ENCODE measurements at places on chromosomes 11 and 22.
A peak's percentile ranks its signal among the peaks of the same experiment; 100 is the strongest.

GRCh38 chr11:134666273-134667174, 254.5 kb upstream of the B3GAT1 start:
- DNase-seq: no peak

DNA sequence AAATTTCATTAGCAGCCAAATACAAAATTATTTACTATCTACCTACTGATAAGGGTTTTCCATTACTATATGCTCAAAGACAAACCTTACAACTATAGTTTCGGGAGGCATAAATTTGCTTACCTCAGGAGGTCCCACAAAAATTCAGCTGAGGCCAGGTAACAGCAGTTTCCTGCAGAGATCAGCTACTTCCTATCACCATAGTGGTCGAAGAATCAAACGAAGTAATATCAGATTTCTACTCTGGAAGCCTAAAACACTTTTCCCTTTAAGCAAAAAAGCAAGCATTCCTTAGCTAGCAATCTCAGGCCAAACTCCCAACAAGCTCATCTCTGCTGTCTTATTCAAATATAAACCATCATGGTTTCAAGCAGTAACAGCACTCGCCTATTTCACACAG, 3.1 kb downstream of the NAP1L4 start:
- DNase-seq: no peak

GRCh38 chr11:36617543-36618362, 19.7 kb upstream of the RAG2 start:
- no peak for DNase-seq

- DNase-seq: no peak
Measured at GRCh38 chr11:131640320-131640719, 269.9 kb downstream of the NTM start.

GRCh38 chr22:23457380-23457985, 122.6 kb downstream of the IGLL1 start:
- no peak for DNase-seq

DNA sequence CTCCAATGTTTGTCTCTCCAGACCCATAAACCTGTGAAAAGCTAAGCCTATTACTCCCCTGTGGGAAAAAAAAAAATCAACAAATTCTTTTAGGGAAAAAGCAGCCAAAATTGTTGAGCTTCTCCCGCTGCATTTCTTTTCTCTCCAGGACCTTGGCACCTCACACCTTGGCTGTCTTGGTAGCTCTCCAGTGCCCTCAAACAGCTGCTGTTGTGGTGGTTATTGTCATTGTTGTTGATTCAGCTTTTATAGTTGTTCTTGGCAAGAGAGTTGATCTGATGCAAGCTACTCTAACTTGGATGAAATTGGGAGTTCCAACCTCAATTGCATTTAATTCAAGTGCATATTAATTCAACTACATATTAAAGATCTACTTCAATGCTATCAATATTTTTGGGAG, 516.9 kb upstream of the LARGE1 start:
- no peak for DNase-seq

- no peak for DNase-seq
Measured at GRCh38 chr11:4084406-4085125, 10.0 kb upstream of the RRM1 start.

- peak; percentile 54 for DNase-seq
Measured at GRCh38 chr11:72833811-72834493, 19.7 kb downstream of the ATG16L2 start.

DNA sequence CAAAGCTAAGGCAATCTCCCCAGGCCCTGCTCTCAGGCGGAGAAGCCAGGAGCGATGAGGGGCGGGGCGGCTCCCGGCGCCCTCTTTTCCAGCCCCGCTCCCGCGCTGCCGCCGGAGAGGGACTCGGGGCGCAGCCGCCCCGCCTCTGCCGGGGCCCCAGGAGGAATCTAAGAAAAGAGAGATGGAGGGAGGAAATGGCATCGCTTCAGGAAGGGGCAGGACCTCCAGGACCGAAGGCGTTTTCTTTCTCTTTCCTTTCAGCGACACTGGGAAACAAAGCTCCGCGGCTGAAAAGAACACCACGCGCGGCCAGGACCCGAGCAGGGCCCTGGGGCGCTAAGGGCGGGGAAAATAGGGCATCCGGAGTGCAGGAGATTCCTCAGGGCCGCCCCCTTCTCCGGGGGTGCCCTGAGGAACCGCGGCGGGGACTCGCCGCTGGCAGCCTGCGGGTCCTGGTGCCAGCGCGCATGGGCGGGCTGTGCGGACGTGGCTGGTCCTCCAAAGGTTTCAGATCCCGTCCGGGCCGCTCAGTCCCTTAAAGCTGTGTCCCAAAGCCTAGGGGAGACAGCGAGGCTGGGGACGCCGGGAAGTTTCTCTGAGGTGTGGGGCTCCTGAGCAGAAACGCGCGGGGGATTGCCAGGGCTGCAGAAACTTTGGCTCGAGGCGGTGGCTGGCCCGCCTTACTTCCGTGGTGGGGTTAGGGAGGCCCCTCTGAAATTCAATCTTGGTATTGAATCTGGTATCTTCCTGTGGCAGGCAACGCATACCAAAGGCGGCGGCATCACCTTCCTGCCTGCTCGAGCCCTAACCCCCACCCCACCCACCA, 2.8 kb upstream of the BSX start:
- no peak for DNase-seq

DNA sequence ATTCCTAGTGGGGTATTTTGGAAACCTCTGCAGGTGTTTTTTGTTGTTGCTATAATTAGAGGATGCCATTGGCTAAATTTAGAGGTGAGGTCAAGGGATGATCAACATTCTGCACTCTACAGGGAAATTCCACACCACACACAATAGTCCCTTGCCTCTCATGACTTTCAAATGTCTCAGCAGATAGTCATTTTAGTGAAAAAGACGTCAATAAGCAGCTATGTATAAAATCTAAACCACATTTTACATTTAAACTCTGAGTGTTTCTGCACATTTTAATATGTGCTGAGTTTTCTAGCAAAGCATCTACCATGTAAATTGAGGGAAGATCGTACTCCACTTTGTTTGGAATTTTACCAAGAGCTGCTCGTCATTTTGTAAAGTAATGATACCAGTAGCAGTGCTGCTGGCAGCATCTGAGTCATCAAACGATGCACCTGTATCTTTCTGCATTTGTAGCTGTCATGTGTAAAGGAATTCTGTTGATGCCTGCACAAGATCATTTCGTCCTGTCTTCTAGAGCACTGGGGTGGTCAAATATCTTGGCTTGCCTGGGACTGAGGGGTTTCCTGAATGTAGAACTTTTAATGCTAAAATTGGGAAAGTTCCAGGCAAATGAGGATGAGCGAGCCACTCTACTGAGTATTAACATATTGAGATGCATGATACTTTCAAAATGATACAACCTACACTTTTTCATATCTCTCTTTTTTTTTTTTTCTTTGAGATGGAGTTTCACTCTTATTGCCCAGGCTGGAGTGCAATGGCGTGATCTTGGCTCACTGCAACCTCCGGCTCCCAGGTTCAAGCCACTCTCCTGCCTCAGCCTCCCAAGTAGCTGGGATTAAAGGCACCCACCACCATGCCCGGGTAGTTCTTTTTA, 414.5 kb upstream of the SYN3 start:
- DNase-seq: no peak

DNA sequence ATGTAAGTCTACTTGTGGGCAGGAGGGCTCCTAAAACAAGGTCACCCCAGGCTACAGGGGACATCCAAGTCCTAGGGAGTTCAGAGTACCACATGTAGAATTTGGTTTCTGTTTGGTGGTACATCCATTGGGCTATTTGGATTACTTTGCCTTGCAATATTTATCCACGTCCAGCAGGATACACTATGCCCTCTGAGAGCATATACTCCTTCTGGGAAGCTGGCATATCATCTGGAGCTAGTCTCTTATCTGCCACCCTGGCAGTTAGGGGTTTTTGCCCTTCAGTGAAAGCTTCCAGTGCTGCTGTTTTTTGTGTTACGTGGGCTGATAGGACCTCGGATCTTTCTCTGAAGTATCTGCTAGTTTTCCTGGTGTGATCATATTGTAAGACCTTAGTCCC, 7.3 kb downstream of the LMO2 start:
- no peak for DNase-seq

GRCh38 chr11:19920982-19921381, 208.3 kb downstream of the NAV2 start:
- DNase-seq: no peak

GRCh38 chr11:35892166-35892565, 51.7 kb upstream of the LDLRAD3 start:
- DNase-seq: no peak

- DNase-seq: no peak
Measured at GRCh38 chr11:9438611-9439010, 22.2 kb upstream of the ZNF143 start.

GRCh38 chr11:6556139-6556949, 47.1 kb downstream of the RRP8 start:
- DNase-seq: no peak

GRCh38 chr11:10793470-10794255, 15.1 kb downstream of the EIF4G2 start:
- no peak for DNase-seq

GRCh38 chr11:65170058-65170534, at the start of gene SPDYC:
TSS of gene SPDYC (plus strand) at chr11:65170233. CDS start at chr11:65171358, 1,125 bp downstream.
- no peak for DNase-seq

- DNase-seq: no peak
Measured at GRCh38 chr22:49499433-49500075, 328.1 kb downstream of the BRD1 start.

DNA sequence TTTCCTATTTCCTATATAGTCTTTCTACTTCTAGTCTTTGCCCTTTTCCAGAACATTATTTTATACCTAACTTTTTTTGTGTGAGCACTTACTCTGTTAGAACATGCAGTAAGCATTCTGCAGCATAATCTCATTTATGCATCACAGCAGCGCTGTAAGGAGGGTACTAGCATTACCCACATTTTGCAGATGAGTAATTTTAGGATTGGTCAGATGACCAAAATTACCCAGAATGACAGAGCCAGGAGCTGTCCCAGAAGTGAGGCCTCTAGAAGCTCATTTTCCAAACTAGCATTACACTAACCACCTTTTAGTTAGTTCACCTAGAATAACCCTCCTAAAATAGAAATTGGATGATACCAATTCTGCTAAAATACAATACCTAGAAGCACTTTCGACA, 47.1 kb upstream of the ARHGAP32 start:
- no peak for DNase-seq

GRCh38 chr11:58968251-58968711, 29.0 kb downstream of the GLYATL1 start:
- DNase-seq: no peak

DNA sequence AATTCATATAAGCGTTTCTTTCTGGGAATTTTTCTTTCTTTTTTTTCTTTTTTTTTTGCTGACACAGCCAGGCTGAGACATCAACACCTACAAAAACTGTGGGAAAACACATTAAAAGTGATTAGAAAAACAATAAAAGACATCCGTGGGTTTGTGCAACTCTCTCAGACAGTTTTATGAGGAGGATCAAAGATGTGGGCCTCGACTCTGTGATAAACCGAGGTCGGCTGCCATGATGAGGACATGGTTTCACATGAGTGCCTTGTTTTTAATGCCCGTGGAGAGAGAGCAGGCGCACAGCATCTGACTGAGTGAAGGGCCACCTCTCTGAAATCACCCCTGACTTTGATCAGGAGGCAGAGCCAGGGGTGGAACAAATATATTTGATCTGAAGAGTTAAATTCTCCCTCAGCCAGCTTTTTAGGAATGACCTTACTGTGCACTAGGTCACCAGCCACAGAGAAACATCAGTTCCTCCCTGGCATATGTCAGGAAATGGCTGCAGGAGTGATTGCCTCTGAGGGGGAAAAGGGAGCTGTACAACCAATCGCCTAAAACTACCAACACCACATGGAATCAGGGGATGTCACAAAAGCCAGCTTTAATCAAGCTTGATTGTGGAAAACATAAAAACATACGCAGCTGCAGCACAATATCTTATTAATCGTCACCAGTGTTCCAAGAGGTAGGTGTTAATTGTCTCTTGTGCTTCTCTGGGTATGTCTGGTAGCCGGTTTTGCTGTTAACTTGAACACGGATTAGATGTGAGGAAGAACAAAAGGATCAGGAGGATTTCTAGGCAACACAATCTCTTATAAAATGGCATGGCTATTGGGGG, 164.7 kb downstream of the MAML2 start:
- no peak for DNase-seq

DNA sequence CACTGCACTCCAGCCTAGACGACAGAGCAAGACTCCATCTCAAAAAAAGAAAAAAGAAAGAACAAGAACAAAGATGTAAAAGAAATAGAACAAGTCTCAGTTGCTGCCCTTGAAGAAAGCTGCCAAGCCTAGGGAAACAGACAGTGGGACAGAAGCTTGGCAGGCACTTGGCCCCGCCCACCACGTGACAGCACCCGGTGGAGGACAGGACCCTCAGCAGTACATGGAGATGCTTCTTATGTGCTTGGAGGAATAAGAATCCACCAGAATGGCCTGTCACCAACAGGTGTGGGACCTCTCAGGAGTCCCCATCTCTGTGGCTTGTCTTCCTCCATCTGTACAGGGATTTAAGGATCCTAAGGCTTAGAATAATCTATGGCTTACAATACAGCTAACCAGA, 7.6 kb upstream of the TMPRSS6 start:
- no peak for DNase-seq
